ENCODE measurements at places on chromosomes 6 and 20. TPM values are rescaled to one million over a fixed set of nuclear protein-coding genes. Genes with fewer than 3 reads are reported as not detected.

GRCh38 chr20:1702328-1702727 lies 44.7 kb upstream of the SIRPG start:
- DNase-seq = no peak

The ZNF311 gene
- total RNA-seq = 0.99 TPM

The TMEM170B gene
- total RNA-seq = 0.83 TPM

DNA sequence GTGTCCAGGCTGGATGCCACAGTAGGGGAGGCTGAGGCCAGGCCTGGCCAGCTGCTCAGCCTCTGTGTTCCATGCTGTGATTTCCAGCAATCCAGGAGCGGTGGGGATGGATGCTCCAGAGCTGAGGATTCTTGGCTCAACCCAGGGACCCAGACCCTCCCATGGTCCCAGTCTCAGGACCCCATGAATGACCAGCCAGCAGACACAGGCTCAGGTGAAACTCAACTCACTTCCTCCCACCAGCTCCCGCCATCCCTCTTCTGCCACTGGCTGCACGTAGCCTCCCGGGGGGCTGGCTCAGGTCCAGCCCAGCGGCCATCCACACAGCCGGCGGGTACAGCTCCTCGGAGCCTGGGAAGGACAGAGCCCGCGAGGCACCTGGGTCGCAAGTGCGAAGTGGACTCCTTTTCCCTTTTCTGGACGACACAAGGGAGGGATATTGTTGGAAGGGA lies 54.5 kb upstream of the DACT2 start:
- DNase-seq = no peak

DNA sequence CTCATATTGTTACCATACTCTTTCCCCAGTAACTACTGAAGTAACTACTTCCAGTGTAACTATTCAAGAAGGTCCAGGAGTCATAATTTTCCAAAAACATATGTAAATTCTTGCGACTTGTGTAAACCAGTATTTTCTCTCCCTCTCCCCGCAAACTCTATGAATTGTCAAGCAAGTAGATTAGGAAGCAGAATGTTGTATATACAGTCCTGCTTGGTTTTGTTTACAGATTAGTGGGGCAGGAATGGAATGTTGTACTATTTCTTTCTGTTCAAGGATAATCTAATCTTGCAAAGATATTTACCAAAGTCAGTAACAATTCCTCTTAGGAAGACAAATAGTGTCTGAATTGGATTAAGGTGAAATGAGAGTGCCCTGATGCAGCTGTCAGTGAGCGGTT lies 234.9 kb upstream of the PLN start:
- no peak for DNase-seq

DNA sequence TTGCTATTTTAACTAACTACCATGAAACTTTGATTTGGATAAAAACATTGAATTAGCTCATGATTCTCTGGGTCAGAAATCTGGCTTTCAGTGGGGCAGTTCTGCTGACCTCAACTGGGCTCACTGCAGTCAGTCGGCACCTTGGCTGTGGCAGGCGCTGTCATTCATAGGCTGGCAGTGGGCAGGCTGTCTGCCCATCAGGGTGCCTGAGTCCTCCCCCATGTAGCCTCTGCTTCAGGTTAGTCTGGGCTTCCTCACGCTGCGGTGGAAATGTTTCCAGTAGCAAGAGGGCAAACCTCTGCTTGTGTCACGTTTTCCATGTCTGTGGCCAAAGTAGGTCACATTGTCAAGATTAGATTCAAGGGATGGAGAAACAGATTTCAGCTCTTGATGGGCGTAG lies 251.0 kb upstream of the TCF21 start:
- no peak for DNase-seq

Data from activated CD4-positive, alpha-beta memory T cell treated with anti-CD3 and anti-CD28 coated beads for 36 hours (primary cell).